Left ventricle myocardium superior (tissue), 1 donor: ENCODE measurements at places on chromosomes 7 and 10. TPM values are rescaled to one million over a fixed set of nuclear protein-coding genes. Genes with fewer than 3 reads are reported as not detected.
A peak's percentile ranks its signal among the peaks of the same experiment; 100 is the strongest.

- DNase-seq = peak; percentile 55
Measured at GRCh38 chr7:158541346-158542010, 46.1 kb downstream of the PTPRN2 start.

The DOCK4 gene
- 13.9 TPM for total RNA-seq

GRCh38 chr10:70910486-70911341, 22.3 kb upstream of the PCBD1 start:
- peak; percentile 13 for DNase-seq

GRCh38 chr7:69553190-69553589, 45.1 kb upstream of the AUTS2 start:
- DNase-seq = no peak

DNA sequence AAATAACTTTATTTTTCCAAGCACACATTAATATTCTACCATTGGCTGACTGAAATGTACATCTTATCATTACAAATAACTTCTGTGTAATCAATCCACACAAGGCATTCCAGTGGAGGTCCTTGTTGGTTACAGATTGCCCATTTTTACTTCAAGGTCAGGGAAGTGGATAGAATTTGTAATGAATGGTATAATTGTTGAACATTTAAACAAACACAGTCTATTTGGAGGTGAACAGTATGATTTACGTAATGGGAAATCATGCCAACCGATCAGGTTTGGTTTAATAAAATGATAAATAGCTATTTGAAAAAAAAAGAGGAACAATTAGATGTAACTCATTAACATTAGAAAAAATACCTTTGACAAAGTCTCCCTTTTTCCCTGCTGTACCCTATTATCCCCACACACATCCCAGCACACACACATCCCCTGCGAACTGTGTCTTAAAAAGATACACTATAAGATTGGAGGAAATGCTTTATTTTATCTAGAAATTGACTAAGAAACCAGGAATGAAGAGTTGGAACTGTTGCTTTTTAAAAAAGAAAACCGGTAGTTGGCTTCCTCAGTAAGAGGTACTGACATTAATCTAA, 19.0 kb upstream of the ASZ1 start:
- no peak for DNase-seq

DNA sequence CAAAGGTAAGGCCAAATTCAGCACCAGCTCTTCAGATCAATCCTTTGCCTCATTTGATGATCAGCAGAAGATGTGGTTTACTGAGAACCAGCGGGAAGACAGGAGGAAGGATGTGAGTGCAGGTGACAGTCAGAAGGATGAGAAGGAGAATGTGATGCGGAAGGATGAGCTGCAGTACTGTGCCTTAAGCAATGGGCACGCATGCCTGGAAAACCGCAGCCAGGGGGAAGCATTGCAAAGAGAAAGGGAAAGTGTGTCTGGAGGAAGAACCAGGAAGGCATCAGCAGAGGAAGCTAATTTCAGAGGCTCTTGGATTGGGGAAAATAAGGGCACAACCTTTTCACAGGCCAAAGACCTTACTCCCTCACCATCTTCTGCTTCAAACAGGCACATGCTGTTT, 25.7 kb downstream of the C10orf71 start:
- no peak for DNase-seq

DNA sequence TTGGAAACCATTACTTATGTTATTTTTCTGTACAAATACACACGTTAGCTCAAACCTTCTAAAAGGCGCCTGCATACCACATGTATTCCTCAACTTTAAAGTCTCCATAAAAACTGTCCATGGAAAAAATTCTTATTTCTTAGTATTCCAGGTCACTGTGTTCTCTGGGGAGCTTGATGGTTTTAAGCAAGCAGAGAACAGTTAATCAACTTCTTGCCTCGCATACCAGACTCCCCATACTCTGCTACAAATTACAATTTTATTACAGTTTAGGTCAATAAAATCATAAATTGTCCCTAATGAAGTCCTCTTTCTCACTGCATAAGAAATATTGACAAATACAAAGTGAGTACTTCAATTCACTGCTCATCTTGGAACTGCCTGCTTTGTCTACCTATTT, 77.0 kb upstream of the GPR22 start:
- no peak for DNase-seq

DNA sequence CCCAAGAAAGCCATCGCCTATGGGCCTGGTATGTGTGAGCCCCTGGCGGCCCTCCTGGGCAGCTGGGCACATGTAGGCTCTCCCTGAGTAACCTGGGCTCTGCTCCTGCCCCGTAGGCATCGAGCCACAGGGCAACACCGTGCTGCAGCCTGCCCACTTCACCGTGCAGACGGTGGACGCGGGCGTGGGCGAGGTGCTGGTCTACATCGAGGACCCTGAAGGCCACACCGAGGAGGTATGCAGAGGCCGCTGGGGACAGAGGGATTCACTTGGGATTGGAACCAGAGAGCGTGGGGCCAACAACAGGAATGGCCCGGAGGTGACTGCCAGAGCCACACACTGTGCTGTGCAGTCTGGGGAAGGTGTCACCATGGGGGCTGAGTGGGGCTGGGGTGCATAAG, 7.3 kb downstream of the FLNC start:
- DNase-seq = no peak

GRCh38 chr7:104956753-104957450, 57.1 kb upstream of the KMT2E start:
- DNase-seq = no peak

GRCh38 chr7:8751557-8752231, 318.3 kb downstream of the NXPH1 start:
- DNase-seq = no peak

DNA sequence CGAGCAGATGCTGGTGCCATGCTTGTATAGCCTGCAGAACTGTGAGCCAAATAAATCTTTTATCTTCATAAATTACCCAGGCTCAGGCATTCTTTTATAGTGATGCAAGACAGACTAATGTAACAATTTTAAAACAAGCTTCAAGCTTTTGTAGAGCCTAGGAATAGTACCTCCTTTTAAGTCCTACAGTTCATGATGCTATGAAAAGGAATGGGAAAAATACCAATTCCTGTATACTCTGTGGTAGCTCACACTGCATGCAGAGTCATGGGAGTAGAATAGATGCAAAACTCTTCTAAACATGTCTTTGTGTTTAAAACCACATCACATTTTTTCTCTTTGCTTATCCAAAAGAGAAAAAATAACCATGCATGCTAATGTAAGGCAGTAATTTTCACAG, 66.6 kb upstream of the WNT16 start:
- DNase-seq = no peak

The MAT1A gene
- not detected for total RNA-seq

The NPTX2 gene
- total RNA-seq = 2.1 TPM

GRCh38 chr10:129101232-129101980, 365.6 kb upstream of the MGMT start:
- no peak for DNase-seq

DNA sequence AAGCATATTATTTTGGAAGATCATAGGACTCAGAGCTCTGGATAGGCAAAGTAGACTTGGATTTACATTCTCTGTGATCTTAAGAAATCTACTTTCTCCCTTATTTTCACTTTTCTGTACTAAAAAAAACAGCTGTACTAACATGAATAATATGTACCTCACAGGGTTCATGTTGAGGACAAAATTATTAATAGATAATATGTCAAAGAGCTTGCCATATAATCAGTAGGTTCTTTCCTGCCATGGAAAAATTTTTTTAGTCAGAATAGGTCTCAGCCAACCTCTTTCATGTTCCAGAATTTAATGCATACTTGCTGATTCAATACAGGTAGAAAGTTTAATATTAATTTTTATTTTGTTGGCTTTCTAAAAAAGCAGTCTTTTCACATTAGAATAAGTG, 780.3 kb upstream of the C7orf33 start:
- no peak for DNase-seq

DNA sequence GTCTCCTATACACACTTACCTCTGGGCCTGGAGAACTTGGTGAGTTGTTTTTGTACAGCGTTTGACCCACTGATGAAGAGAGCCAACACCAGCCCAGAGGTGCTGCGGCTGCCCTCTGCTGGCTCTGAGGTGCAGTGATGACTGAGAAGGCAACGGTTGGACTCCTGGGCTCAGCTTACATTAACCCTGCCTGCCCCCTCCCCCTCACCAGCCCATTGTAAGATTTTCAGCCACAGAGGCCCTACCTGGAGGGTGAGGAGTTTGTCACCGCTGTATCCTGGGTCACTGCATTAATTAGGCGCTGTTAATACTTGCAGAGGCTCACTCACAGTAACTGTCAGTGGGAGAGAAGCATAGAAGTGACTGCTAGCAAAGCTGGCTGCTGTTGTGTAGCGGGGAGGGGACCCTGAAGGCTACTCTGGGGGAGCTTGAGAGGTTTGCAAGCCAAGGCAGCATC, 19.0 kb upstream of the ANKRD2 start:
- peak; percentile 88 for DNase-seq

The VWDE gene
- total RNA-seq = not detected

GRCh38 chr10:64881257-64881656, 1360.1 kb downstream of the REEP3 start:
- DNase-seq = no peak

DNA sequence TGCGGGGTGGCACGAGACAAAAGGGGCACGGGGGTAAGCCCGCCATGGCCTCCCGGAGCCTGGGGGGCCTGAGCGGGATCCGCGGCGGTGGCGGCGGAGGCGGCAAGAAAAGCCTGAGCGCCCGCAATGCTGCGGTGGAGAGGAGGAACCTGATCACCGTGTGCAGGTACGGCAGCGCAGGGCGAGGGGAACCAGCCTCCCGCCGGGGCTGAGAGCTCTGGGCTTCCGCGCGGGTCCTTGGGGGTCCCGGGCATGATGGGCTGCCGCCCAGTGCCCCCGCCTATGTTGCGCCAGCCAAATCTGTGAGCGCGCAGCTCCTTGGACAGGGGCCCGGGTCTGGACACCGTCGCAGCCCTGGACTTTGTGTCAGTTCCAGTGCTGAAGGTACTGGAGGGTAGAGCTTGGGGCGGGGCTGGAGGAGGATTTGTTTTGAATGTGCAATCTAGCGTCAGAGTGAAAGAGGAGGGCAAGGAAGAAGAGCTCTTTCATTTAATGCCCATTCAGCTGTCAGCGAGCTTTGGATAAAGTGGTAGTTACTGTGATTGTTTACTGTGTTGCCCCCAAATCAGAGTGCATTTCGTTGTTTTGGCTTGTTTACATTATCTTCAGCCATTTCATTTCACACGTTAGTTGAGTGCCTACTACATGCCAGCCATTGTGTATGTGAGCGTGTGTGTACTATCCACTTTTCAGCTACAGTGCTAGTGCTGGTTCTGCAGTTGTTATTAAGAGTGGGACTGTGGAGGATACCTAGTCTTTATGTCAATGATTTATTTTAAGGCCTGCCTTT, 777 bp downstream of the RUNDC3B start:
- DNase-seq = peak; percentile 26

DNA sequence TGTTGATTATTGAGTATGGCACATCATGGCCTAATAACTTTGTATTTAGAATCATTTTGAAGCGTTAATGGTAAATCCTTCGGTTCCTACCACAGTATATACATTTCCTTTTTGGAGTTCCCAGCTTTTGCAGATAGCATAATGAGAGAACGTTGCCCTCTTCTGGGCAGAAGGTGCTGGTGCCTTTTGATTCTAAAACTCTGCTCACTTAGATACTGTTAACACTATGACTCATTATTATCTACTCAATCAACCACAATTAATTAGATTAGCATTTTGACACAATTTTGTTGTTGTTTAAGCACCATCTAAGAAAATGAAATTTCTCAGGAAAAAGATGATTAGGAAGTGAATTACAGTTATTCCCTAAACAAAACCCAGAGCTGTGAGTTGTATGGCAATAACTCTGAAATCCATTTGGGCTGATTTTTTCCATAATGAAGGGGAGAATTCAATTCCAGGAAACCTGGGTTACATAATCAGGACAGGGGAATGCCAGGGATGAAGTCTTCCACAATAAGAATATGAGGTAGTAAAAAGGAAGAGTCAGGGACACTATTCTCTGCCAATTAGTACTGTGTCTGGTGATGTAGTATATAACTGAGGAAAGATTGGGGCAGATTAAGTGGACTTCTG, 11.5 kb upstream of the DLD start:
- DNase-seq = no peak

The PIP gene
- not detected for total RNA-seq

The CASP2 gene
- total RNA-seq = 12.6 TPM

- no peak for DNase-seq
Measured at GRCh38 chr10:132245056-132245455, 58.3 kb downstream of the DPYSL4 start.

DNA sequence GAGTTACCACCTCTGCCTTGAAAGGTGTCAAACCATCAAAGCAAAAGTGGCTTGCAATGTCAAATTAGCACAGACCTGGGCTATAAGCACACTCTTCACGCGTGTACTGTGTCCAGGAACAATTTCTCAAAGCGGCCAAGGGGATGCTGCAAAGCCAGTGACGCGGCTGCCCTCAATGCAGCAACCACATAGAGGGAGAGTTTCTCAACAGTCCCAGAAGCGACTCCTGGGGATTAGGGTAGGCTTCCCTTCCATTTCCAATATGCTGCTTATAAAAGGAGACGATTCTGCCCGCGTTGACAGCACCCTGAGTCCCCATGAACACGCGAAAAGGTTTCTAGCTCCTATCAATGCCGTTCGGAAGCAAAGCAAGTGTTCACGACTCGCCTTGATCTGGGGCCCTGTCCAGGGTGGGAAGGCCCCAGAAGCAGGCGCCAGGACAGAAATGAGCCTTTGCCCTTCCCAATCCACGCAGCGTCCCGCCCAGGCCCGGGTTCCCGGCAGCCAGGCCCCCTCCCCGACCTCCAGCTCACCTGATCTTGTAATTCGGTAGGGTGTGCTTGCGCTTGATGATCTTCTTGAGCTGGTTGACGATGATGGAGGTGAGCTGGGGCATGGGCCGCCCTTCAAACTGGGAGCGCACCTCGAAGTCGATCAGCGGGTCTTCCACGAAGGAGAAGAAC, 1.3 kb downstream of the PDZD8 start:
- DNase-seq = peak; percentile 61

DNA sequence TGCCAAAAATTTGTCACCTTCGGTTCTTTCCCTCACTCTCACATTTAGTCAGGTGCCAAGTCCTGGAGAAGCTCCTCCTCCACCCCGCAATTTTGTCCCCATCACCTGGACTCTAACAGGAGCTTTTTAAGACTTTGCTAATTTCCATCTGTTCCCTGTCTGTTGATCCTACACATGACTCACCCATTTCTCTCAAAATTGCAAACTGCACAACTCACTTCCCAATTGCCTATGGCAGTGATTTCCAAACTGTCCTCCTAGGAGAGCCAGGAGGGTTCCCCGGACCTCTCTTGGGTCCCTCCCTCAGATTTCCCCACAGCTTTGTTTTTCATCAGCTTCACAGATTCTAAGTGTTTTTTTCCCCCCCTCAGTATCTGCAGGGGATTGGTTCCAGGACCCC, 120.3 kb downstream of the WNT2 start:
- DNase-seq = no peak

GRCh38 chr7:138978541-138979184, 2.5 kb downstream of the KIAA1549 start:
- DNase-seq = no peak
